HFF-Myc (cell line): ENCODE measurements at places on chromosomes 4 and X.

DNA sequence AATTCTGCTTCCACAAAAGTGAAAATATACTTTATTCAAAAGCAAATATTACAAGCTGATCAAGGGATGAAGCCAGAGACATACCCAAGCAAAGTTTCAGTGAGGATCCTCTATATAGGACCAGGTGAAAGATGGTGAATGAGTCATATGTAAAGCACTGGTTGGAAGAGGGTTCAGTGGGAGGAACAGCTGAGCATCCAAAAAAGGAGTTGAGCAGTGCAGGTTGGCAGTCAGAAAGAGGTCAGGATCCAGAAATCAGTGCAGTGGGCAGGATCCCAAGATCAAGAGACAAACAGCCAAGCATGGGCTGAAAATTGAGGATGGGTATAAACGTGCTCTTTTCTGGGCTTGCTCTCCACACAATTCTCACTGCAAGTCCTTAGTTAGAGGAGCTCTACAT is 30.3 kb downstream of the OTC start:
- no peak for DNase-seq

- DNase-seq, result peak; percentile 51
Measured at GRCh38 chrX:150032742-150033141, 94.5 kb upstream of the EOLA2 start.

- no peak for DNase-seq
Measured at GRCh38 chrX:150849486-150849885, 49.0 kb downstream of the CD99L2 start.

DNA sequence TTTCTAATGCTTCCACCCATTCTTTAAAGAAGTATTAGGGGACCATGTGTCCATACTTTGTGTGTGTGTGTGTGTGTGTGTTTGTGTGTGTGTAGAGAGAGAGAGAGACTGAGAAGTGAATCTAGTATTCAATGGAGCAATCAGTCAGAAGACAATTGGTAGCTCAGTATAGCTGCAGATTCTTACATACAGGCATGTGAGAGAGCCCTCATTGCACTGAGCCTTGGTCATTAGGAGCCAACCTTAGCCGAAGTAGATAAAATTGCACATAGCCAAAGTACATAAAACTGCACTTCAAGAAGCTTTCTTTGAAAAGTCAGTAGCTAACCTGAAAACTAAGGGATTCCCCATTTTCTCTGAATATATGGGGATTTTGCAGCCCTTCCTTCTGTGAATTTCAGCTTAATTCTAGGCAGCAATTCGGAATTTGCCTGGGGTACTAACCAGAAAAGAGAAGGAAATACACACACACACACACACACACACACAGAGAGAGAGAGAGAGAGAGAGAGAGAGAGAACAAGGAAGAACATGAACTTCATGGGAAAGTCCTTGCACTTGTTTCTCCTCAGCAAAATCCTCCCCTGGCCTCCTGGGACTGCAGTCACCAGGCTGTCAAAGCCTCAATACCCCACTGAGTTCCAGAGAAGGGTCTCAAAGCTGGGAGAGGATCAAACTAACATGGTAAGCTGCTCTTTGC is 1.7 kb upstream of the PRDM8 start:
- no peak for DNase-seq

DNA sequence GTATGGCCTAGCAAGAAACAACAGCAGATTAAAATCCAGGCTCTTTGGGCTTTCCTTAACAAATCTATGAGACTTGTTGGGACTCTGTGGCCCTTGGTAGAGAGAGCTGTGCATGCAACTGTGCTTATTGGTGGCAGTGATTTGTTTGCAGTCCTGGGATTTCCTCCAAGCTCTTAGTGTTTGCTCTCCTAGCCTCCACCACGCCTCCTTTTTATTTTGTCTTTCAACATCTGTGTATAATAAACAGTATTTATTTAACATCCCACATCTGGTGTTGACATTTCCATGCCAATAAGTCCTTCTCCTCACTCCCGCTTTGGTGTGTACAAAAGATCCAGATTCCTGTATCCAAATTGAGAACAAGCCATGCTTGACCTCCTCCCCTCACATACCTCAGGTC is 3.1 kb downstream of the TNMD start:
- DNase-seq, result peak; percentile 2

- DNase-seq, result no peak
Measured at GRCh38 chr4:70838666-70839588, 763 bp downstream of the GRSF1 start.

- no peak for DNase-seq
Measured at GRCh38 chr4:141121101-141121500, 12.2 kb downstream of the RNF150 start.

DNA sequence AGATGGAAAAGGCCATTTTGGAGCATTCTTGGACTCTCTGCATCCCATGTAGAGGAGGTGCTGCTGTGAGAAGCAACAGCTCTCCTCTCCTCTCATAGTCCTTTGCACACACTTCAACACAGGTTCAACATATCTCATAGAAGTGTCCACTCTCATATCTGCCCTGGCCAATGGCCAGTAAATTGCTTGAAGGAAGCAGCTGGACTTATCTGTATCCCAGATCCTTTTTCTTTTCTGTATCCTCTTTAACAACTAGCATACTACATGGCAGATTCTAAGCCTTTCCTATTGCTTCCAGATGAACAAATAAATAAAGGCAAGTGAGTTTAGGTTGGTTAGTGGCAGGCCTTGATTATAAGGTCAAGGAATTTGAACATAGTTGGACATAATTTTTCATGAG is 122.0 kb downstream of the HS6ST2 start:
- no peak for DNase-seq

DNA sequence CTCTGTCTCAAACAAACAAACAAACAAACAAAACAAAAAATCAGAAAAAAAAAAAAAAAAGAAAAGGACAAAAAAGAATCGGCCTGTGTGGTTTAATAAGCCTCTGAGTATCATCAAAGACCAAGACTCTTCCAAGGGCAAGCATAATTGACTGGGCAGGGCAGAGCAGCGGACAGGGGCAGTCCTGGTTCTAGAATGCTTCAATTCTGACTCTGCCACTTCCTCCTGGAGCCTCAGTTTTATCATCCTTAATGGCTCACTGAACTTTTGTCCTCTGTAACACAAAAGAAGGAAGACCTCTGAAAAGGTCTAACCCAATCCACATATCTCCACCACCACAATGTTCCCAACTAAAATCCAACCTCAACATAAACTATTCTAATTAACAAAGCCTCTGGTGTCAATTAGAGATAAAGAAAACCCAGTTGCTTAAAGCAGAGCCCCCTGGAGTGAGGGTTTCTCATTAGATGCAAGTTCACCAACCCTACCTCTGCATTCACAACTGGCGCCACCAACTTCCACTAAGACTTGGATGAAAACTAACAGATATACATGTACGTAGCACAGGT is 51.7 kb downstream of the TBC1D9 start:
- no peak for DNase-seq
